ENCODE measurements at places on chromosomes 11 and 22.

- DNase-seq: no peak
These were observed 12.4 kb upstream of the NAP1L4 start for GRCh38 chr11:3004481-3004880.

DNA sequence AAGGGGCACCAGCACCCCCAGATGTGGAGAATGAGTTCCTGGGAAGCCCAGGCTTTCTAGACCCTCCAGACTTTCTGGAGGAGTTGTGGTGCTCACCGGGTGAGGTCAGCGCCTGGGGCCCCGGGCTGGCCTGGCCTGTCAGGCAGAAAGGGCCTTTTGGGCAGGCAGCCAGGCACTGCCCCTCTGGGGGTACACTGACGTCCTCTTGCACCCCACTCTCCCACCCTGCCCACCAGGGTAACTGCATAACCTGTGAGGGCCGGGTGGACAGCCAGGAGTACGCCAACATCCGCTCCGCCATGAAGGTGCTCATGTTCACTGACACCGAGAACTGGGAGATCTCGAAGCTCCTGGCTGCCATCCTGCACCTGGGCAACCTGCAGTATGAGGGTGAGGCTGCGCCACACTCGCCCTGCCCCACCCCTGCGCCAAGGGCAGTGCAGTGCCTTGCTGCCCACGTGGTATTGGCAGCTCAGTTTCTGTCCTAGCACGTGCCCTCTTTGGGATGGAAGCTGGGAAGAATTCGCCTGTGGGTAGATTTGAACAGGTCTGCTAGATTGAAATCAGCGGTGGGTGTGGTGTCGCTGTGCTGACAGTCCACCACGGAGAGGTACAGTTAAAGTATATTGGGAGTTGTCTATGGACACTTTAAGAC is 30.1 kb downstream of the MYO7A start:
- DNase-seq: no peak

DNA sequence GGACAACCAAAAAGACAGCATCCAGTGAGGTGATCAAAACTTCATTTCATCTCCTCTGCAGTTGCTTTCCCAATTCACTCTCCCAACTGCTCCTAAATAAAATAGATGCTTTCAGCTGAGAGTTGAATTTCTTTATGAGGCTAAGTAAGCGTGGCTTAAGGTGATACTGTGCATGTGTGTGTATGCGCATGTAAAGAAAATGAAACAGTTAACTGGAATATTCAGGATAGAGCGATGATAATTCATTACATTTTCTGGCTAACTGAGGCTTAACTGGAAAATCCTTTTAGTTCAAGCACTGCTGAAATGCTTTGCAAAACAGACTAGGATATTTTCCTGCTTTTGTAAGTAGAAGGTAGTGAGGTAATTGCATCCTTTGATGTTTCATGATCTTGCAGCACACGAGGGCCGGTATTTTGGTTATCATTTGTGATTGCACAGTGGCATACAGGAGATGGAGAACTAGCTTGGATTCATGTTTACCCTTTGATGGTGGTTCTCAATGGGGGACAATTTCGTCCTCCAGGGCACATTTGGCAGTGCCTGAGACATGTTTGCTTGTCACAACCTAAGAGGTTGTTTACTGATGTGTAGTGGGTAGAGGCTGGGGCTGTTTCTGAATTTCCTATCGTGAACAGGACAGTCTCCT is 71.2 kb downstream of the ZBTB16 start:
- DNase-seq: no peak

GRCh38 chr11:57941875-57942274 is 81.8 kb upstream of the OR9Q1 start:
- DNase-seq: no peak

GRCh38 chr22:35981900-35982299 is 46.7 kb downstream of the RBFOX2 start:
- no peak for DNase-seq

Measured in stimulated activated CD4-positive, alpha-beta T cell treated with anti-CD3 and anti-CD28 coated beads, Interleukin-12 subunit alpha, Interleukin-12 subunit beta, amount 100 ng/mL, for 48 hours (primary cell).